ENCODE measurements at places on chromosomes 1 and 21. TPM values are rescaled to one million over a fixed set of nuclear protein-coding genes. Genes with fewer than 3 reads are reported as not detected.

The OR2M3 gene
- total RNA-seq, result not detected

- peak; percentile 17 for DNase-seq
Observed at GRCh38 chr1:4585216-4585615, 69.2 kb upstream of the AJAP1 start.

GRCh38 chr21:26840912-26841311 lies 4.3 kb downstream of the ADAMTS1 start:
- DNase-seq, result peak; percentile 36

- DNase-seq, result no peak
Observed at GRCh38 chr1:52603630-52604029, 1.5 kb downstream of the GPX7 start.

Measured in PC-3 (cell line).